ENCODE measurements at places on chromosomes 13 and 19.

DNA sequence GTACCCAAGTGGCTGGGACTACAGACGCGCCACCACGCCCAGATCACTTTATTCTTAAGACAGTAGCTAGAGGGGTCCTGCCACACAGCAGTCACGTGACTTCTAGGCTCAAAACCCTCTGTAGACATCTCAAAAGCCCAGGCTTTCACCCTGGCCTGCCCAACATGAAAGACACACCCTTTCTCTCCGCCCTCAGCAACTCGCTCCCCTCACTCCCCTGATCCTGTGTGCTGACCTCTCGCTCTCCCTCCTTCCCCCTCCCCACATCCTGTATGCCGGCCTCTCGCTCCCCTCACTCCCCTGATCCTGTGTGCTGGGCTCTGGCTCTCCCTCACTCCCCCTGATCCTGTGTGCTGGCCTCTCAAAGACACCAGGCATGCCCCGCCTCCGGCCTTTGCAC lies 77.4 kb downstream of the SLC15A1 start:
- DNase-seq = no peak

DNA sequence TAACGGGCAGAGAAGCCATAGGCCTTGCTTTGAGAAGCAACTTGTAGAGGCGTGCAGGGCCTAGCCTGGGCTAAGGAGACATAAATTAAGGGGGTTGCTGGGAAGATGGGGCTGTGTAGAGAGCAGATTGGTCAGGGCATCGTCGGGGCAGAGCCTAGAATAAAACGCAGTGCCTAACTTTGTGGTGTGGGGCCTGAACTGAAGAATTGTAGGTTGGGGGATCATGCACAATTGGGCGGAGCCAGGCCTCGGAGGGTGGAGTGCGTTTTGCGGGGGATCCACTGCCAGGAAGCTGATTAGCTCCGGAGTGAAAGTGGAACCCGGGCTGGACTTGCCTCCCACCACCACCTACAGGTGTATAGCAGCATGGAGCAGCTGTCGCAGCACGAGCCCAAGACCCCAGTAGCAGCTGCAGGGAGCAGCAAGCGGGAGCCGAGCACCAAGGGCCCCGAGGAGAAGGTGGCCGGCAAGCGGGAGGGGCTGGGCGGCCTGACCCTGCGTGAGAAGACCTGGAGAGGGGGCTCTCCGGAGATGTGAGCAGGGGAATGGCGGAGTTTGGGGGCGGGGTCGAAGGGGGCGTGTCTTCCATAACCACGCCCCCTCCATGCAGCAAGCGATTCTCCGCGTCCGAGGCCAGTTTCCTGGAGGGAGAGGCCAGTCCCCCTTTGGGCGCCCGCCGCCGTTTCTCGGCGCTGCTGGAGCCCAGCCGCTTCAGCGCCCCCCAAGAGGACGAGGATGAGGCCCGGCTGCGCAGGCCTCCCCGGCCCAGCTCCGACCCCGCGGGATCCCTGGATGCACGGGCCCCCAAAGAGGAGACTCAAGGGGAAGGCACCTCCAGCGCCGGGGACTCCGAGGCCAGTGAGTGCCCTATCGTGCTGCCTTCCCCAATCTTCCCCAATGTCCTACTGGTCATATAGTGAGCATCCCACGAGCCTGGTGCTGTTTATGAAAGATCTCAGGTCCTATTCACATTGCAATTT lies 13.8 kb downstream of the DNASE2 start:
- no peak for DNase-seq

GRCh38 chr13:44389060-44389666 lies 15.5 kb downstream of the SERP2 start:
- DNase-seq = no peak

DNA sequence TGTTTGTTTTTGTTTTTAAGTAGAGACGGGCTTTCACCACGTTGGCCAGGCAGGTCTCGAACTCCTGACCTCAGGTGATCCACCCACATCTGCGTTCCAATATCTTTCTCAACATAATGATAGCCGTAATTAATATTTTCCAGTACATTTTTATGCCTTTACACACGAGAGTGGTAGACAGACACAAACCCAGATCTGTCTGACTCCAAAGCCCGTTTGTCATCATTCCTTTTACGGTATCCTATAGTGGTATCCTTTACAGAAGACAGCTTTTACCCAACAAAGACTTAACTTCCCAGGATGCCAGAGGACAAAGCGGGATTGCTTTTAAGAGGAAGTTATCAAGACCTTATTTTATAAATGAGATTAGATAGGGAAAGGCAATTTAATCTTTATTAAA lies 59.8 kb downstream of the IPO5 start:
- no peak for DNase-seq

DNA sequence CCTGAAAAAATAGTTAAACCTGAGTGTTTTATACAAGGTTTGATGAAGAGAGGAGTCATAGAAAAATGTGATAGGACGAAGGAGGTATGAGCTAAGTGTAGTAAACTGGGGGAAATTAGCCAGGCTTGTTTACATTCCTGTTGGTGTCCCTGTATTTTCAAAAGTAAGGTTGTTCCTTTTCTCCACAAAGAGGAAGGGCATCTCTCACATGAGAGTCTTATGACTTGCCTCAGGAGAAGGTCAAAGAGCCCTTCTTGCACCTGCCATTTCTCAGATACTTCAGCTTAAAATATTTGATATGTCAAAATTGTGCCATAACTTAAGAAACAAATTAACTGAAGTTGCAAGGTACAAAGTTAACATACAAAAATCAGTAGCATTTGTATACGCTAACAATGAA lies 3.6 kb upstream of the N4BP2L2 start:
- no peak for DNase-seq

DNA sequence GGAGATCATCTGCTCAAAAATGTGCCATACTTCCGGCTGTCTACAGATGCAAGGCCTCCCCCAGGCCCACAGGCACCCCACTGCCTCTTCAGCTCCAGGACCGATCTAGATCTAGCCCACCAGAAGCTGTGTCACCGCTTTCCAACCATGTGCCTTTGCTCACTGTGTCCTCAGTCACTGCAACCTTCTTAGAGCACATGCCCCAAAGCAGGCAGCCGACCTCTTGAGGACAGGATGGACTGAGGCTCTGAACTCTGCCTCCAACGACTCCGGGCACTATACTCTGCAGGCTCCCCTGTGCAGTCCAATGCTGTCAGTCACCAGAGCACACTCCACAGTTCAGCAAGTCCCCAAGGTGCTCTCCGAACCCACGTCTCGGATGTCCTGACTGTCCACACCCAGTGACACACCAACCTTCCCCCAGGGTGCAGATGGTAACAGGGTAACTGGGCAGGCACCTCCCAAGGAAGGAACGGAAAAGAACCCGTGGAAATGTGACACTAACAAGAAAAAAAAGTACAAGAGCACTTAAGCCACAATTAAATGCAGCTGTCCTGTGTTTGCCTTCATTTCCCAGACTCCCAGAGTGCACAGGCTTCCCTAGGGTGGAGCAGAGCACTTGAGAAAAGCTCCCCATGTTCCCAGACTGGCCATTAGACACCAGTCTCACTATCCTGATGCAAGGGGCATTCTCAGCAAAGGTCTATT lies 4.8 kb downstream of the STK24 start:
- no peak for DNase-seq

All from globus pallidus (tissue), 1 donor.